ENCODE measurements at places on chromosomes 6 and 20.

DNA sequence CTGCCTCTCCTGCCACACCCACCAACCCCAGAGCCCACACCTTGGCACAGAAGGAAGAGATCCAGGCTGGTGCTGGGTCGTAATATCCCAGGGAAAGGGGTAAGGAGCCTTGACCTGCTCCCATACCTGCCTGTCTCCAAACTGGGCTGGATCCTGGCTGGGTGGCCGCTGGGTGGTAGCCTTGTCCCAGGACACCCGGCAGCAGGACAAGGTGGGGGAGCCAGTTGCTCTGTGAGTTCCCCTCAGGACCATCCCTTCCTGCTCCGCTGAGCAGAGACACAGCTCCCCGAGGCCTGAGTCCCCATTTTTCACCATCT is 58.8 kb downstream of the UBE2V1 start:
- no peak for DNase-seq

- DNase-seq = no peak
These were observed 25.3 kb upstream of the CCND3 start for GRCh38 chr6:41966961-41967311.

DNA sequence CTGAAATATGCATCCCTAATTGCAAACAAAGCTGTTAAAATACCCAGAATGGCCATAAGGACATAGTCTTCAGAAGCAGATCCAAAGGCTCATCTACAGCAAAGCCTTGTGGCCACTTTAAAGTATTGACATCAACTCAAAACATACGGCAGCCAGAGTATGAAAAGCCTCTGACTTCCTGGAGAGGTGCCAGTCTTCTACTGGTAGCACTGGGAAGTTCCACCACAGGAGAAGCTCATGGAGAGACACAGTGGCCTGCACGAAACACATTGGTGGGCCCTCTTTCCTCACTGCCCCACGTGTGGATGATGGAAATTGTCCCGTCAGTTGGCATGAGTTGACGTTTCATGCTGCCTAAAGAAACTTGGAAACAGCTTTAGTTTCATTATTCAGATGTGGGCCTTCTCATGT is 202.6 kb upstream of the HEY2 start:
- DNase-seq = peak; percentile 72

GRCh38 chr20:57409672-57410397 is 18.6 kb downstream of the RBM38 start:
- no peak for DNase-seq

GRCh38 chr20:59137532-59137931 is 26.1 kb upstream of the ZNF831 start:
- DNase-seq = no peak

GRCh38 chr6:114712129-114712662 is 369.4 kb upstream of the HS3ST5 start:
- DNase-seq = no peak

- no peak for DNase-seq
These were observed 336.4 kb upstream of the HSF2 start for GRCh38 chr6:122063076-122063475.

DNA sequence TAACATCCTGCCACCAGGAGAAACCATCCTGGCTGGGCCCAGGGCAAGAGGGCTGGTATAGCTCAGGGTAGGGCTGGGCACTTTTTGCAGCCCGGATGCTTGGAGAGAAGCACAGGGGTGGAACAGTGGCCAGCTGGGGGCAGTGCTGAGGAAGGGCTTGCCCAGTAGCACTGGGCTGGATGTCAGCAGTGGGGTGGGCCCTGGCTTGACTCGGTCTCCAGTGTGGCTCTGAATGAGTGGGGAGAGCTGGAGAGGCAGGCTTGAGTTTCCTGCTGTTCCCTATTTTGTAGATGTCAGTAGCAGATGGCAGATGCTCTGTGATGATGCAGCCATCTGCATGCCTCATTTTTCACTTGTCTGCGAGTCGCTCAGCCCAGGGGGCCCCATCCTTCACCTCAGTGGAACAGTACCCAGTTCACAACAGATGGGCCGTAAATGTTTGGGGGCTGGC is 56.3 kb upstream of the TULP1 start:
- DNase-seq = peak; percentile 14

GRCh38 chr6:55496201-55496600 is 82.8 kb downstream of the HMGCLL1 start:
- no peak for DNase-seq

- no peak for DNase-seq
These were observed 144.5 kb downstream of the LPA start for GRCh38 chr6:160519603-160520042.

DNA sequence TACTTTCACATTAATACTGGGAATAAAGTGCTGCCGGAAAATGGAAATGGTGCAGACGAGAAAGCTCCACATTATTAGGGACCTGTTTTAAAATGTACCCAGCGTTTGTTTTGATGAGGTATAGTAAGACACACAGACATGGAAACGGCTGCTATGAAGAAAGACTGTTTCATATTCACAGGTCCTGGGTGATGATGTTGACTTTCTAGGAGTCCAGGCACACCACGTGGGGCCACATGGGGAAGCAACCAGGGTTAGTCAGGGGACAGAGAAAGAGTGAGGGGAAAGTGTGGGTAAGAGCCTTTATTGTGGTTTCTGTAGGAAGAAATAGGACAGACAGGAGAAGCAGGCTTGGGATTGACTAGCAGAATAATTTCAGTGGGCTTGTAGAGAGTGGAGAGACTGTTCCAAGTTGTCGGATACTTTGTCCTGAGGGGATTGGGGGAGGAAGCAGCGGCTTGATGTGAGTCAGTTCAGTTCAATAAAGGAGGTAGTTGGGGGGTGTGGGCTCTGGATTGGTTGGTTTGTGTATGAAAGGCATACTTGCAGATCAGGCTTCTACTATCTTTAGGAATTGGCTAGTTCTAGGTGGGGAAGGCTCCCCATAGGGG is 112.0 kb upstream of the MCHR2 start:
- no peak for DNase-seq

GRCh38 chr6:3499603-3500002 is 42.8 kb upstream of the SLC22A23 start:
- DNase-seq = no peak

GRCh38 chr6:131946992-131947955 is 3.9 kb downstream of the CCN2 start:
- no peak for DNase-seq

DNA sequence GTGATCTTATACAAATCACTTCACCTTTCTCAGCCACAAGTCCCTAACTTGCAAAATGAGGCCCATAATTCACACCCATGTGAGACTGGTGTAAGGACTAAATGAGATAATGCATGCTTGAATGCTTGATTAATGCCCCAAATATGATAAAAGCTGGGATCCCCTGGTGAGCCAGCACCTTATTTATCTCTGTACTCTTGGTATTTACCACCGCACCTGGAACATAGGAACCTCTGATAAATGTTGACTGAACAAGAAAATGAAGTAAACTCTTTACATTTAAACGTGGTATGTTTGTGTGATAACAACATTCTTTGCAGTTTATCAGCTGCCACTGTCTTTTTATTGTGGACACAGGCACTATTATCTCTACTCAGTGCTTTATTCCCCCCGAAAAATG is 2.5 kb upstream of the APOBEC2 start:
- DNase-seq = no peak

All from DMS53 (cell line).